CD4-positive, alpha-beta T cell treated with Interleukin-1 beta for 1 hour (primary cell): ENCODE measurements at places on chromosomes 2 and 18.

DNA sequence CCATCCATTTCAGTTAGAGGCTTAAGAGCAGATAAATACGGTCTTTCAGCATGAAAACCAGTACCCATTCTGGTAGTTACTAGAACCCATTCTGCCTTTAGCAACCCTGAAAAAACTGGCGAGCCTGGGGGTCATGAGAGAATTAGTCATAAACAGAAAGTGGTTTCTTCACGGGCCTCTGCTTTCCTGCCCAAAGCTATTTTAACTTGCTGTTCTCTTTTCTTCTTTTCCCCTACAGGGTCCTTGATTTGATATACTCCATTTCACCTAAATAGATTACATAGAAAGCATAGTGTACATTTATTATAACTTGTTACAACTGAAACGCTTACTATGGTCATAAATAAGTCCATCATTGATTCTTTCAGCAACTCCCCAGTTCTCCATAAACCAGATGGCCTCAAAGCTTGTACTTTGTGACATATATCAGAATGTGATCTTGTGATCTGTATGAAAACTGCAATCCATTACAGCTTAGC, 48.3 kb downstream of the WDFY1 start:
- DNase-seq: peak; percentile 34

GRCh38 chr18:46474487-46475389, 182.3 kb downstream of the LOXHD1 start:
- DNase-seq: no peak

- no peak for DNase-seq
Observed at GRCh38 chr2:169661265-169661664, 32.9 kb downstream of the CFAP210 start.

GRCh38 chr18:48460929-48461583, 51.9 kb upstream of the ZBTB7C start:
- no peak for DNase-seq

DNA sequence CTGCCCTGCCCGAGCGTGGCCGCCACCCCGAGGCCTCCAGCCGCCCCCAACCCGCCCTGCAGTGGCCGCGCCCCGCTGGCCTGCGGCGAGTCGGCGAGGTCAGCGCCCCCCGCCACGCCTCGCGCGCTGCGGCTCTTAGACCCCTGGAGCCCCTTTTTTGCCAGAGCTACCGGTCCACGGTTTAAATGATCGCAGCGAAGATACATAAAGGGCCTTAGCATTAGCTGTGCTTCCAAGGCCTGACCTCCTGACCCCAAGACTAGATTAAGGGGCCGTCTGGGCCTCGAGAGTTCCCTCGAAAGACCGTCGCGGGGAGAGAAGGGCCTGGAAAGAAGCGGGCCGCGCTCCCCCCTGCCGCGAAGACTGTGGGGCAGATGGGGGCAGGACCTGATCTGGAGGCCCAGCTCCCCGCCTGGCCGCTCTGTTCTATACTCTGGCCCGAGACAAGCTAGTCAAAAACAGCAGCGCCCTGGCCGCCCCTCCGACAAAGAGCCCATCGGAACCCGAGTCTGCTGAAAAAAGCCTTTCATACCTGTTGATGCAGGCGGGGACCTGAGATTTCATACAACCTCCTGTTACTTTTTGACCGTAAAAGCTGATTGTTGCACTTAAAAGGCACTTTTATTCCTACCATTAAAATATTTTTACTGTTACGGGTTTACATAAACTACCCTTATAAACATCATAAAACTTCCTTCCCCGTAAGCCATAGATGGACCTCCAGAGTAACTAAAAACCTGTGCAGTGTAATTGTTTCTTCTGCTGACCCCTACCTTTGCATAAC, 68.7 kb upstream of the PSMD14 start:
- DNase-seq: no peak

DNA sequence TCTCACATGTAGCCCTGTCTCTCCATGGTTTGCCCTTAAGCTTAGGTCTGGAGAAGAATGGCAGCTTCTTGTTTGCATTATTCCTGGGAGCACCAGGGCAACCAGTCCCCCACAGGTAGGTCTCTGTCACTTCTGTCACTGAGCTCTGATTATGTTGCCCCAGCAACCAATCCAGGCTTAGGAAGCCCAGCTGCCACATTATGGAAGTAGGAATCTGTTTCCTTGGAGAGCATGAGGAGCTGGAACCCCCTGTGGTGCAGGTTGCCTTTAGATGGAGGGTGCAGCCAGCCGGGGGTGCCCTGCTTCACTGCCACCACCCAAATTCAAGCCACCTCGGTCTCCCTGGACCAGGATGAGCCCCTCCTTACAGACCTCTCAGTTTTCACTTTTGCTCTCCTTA, 4.8 kb downstream of the RESP18 start:
- DNase-seq: no peak

DNA sequence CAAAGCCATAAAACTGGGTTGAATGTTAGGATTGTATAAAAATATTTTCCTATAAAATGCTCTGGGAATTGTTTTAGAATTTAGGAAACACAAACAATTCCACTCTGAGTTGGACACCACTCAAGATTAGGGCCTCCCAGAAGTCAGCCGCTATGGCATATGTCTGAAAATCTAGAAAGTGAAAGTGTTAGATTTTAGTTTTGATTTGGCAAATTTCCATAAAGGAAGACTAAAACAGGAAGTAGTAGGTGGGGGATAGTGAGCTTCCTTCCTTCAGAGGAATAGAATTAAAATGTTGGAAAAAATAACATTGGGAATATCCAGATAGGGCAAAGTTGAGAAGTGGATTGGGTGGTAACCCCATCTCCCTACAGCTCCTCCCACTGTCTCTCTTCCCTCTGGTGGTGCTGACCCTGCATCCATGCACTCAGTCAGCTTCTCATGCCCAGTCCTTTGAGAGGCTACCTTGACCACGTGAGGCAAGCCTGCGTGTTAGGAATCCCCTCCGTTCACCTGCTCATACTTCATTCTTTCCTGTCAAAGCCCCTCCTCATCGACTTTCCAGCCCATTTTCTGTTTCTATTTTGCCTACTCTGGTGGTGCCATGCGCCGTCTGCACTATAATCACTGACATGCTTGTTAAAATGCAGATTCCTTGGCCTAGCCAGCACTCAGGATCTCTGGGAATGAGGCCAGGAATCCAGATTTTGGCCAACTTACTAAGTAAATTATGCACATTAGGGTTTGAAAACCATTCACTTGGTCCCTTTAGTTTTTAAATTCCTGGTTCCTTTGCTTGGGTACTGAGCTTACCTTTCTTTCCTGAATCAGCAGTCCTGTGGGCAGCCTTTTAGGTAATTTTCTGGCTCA, 83.5 kb downstream of the POLE4 start:
- no peak for DNase-seq

GRCh38 chr2:200814917-200815316, 3.2 kb downstream of the BZW1 start:
- DNase-seq: no peak

DNA sequence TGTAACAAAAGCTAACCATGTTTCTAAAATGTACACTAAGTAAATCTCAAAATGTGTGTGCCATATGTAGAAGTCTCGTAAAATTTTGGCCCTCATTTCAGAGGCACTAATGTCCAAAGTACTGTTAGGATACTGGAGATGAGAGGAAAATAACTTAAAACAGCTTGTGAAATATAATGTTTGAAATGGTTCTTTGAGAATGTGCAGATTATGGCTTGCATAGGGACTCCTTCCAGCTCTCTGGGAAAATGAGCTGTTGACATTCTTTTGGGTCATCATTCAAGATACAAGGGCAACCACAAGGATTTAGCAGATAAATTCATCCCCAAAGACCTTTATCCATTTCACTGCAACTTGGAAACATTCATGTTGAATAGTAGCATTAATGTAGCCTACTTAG, 38.1 kb upstream of the OTX1 start:
- no peak for DNase-seq

DNA sequence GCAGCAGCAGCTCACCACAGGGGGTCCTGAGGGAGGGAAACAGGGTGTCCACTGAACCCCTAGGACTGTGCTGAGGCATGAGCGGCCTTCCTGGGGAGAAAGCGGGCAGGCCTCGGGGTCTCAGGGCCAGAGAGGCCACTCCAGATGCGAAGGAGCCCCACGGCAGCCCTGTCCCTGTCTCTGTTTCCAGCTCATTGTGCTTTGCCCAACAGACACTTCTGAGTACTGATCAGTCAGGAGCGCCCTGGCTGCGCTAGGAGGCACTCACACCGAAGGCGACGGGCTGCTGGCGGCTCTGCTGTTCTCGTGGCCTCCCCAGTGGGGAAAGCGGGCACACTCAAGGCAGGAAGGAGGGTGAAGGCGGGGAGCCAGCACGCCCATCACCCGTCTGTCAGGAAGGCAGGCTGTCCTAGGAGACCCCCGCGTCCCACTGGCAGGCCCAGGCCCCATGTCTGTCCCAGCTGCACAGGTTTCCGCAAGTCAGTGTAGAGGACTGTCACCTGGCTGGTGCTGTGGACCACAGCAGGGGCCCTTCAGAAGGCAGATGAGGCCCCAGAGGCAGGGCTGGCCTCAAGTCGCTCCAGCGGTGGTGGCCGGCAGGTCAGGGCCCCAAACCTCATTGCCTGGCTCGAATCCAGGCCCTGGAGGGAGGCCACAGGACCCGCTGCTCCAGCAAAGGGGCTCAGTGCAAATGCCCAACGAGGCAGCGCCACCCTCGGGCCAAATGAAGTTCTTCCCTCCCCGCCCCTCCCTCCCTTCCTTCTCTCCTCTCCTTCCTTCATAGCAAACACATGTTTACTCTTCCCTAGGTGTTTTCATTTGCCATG, 6.8 kb downstream of the ESPNL start:
- DNase-seq: no peak

DNA sequence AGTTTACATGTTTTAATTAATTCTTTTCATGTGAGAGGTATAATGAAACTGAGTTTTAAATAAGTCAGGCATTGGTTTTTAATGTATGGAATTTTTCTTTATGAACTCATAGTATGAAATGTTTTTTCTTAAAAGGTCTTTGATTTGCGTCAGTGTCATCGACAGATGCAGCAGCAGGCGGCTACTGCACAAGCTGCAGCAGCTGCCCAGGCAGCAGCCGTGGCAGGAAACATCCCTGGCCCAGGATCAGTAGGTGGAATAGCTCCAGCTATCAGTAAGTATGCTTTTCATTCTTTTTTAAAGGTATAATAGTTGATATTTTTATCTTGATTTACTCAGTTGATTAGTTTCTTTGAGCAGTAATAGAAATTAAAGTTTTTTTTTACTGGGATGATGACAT, 46.5 kb downstream of the SMAD4 start:
- DNase-seq: no peak

- no peak for DNase-seq
Observed at GRCh38 chr2:162929571-162929970, 91.0 kb upstream of the KCNH7 start.

- no peak for DNase-seq
Observed at GRCh38 chr2:181574321-181574720, 82.6 kb downstream of the CERKL start.

GRCh38 chr2:40824278-40824677, 372.4 kb upstream of the SLC8A1 start:
- no peak for DNase-seq
